ENCODE measurements at places on chromosomes 4 and X.

DNA sequence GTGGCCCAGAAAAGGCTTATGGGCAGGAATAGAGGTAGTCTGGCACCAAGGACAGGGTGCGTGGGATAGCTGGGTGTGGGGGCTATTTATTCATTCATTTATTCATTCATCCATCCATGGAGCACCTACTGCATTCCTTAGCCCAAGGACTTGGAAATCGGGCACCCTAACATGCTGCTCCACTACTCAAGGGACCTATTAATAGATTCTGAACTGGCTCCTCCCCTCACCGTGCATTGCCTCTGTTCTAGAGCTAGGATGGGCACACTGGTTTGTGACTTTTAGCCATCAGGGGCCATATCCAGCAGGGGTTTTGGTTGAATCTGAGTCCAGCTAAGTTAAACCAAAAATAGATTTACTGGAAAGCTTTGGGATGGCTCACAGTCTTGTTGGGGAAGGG lies 30.6 kb upstream of the PJA1 start:
- DNase-seq: no peak

DNA sequence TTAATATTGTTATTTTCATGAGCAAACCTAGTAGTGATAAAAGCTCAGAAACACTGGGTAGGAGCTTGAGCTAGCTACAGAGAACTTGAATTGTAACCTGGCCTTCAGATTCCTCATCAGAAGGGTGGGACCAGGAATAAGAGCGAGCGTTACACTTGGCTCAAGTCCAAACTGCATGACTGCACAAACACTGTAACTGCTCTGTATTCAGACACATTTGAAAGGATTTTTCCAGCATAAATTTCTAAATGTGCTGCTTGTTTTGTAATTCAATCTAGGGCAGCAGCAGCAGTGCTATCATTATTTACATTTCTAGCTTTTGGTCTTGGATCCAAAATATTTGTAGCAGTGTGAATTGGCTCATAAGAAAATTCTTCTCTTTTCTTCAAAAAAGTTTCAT lies 133.0 kb upstream of the TMLHE start:
- DNase-seq: no peak

DNA sequence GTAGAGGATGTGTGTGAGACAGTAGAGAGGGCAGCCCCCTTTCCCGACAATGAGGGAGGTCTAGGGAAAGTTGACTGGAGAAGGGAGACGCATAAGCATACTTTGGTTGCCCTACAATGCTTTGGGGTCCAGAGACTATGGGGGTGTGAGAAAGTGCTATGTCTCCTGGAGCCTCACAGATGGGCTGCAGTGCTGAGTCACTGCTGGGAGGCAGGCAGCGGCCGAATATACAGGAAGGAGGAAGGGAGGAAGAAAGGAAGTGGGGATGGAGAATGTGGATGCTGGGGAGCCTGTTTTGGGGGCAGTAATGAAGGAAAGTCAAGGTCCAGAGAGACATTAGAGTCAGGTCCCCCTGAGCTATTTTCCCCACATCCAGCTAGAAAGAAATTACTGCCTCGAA lies 12.7 kb downstream of the DRP2 start:
- no peak for DNase-seq

- DNase-seq: no peak
Observed at GRCh38 chr4:2756691-2757350, 685 bp upstream of the TNIP2 start.

DNA sequence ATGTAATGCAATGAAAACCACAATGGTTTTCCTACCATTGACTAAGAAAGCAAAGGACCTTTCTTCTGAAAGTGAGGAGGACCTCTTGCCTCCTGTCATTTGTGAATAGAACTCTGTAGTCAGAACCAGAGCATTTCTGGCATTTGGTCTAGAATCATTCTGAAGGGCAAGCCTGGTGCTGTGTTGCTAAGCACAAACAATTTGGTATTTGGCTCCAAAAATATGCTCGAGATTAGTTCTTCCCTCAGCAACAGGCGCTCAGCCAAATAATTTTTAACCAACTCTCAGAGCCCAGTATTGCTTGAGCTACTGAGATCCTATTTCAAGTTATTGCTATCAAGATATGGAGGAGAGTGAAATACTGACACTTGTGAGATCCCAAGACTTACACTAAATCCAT lies 71.0 kb downstream of the SNCA start:
- DNase-seq: no peak

GRCh38 chrX:133958997-133959688 lies 26.3 kb downstream of the GPC3 start:
- no peak for DNase-seq

GRCh38 chr4:95044324-95044837 lies 286.6 kb downstream of the BMPR1B start:
- DNase-seq: no peak

- DNase-seq: no peak
Observed at GRCh38 chrX:37599729-37600128, 28.3 kb downstream of the LANCL3 start.

- DNase-seq: no peak
Observed at GRCh38 chr4:57040510-57040909, 61.8 kb downstream of the POLR2B start.

- DNase-seq: no peak
Observed at GRCh38 chrX:133053861-133054598, 42.9 kb downstream of the USP26 start.

GRCh38 chrX:29797156-29797555 lies 418.2 kb upstream of the MAGEB2 start:
- no peak for DNase-seq

DNA sequence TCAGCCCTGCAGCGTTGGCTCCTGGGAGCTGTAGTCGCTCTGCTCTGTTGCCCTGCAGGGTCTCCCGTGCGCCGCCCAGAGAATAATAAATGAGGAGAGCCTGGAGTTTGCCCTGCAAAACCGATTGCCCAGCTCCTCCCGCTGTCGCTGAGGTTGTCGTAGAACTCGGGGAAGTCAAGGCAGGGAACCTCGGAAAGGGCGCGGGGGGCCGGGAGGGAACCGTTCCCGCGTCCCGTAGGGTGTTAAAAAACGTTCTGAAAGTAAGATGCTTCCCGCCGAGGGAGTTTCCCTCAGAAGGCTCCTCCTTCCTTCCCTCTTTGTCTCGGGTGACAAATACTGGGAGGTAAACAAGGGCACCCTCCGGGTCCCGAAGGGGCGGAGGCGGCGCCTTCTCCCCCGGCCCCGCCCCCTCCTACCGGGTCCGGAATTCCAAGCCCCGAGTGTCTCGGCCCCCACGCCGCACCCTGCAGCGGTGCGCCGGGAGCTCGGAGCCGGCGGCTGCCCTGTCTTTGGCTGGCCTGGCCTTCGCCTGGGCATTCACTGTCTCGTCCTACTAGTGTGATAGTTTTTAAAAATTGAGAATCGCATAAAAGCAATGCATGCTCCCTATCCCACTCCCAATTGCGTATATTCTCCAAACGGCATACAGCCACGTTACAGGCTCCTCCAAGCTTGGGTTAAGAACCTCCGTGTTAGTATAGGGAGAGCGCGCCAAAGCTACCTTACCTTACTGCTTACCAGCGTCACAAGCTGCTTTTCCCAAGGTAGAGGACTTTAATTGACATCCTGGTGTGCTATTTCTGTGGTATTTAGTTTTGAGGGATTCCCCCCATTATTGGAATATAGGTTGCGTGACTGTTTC lies 964 bp upstream of the HMGB2 start:
- peak; percentile 13 for DNase-seq

GRCh38 chr4:6281436-6282313 lies 12.0 kb downstream of the WFS1 start:
- DNase-seq: no peak

DNA sequence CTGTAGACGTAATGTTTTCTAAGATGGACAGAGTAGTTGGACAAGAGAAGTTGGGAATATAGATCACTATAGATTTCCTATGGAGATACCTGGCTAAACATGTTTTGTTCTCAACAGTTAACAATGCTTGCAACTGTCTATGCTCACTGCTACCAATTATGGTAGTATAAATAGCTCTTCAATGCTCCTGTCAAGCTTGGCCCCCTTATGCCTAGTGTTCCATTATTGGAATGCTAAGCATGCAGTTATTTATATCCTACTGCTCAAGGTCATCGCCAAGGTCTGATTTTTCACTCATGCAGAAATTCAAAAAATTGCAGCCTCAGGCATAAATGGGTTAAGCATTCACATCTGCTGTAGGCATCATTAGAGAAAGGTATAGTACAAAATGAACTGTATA lies 519.0 kb downstream of the IL15 start:
- no peak for DNase-seq

GRCh38 chr4:37632836-37633235 lies 53.3 kb downstream of the RELL1 start:
- no peak for DNase-seq

DNA sequence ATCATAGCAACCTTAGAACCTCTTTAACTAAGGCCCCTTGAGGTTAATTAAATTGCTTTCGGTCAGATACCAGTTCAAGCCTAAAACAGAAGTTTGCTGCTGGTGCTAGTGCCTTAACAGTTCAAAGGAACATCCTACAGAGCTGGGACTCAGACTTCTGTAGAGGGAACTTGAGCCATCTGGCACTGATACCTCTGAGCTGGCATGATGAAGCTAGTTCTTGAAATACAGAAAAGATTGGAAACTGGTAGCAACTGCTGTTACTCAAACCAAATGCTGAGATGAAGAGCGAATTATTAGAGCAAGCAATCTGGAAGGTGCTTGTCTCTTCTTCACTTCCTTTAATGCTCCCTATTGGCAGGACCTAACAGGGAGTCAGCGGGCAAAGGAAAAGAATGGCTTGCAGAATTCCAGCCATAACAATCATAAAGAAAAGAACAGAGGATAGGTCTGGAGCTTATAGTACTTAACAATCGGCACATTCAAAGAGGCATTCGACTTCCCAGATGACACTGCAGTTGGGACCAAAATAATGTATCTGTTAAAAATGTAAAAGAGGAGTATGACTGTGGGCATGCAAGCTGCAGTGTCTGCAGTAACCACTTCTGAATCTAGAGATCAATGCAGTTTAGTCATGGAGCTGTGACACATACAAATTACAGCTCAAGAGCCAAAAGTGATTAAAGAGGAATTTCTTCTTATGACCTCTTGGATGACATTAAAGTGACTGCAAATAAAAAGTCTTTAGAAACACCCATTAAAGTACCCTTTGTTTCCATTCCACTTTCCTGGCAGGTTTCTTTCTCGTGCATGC lies 298.9 kb downstream of the PDGFC start:
- no peak for DNase-seq

GRCh38 chr4:47145630-47146029 lies 114.3 kb downstream of the GABRB1 start:
- DNase-seq: no peak

GRCh38 chrX:153446636-153446936 lies 730 bp upstream of the TREX2 start:
- no peak for DNase-seq

DNA sequence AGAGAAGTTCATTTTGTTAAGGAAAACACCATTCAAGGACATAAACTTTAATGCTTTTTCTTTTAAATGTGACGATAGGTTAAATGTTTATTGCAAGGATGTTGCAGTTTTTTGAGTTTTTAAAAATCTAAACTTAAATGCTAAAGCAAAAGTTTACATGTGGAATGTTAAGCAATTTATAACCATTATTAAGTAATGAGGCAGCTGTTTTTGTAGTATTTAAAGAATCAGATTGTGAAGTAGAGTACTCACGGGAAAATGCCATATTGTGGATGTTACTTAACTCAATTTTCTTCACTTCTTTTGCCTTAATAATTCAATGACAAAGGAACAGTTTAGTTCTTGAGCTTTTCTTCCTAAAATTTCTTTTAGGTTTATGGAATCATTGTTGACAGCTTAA lies 43.5 kb downstream of the UBE2K start:
- no peak for DNase-seq

DNA sequence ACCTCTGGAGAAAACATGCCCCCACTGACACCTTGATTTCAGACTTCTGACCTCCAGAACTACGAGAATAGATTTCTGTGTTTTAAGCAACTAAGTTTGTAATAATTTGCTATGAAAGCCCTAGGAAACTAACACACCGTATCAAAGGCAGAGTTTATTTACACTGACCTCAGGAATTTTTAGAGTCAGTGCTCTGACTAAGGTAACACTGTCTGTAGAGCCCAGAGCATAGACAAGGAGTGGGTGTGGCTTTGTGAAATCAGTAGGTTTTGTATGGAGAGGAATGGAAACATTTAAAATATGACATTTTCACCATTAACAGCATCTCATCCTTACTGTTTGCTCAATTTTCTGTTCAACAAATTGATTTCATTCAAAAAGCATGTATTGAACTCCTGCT lies 764.4 kb upstream of the PCDH10 start:
- no peak for DNase-seq

DNA sequence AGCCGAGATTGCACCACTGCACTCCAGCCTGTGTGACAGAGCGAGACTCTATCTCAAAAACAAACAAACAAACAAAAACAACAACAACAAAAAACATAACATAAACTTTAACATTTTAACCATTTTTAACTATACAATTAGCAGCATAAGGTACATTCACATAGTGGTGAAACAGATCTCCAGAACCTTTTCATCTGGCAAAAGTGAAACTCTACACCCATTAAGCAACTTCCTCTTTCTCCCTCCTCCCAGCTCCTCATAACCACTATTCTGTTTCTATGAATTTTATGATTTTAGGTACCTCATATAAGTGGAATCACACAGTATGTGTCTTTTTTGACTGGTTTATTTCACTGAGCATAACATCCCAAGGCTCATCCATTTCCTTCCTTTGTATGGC lies 103.6 kb downstream of the FAM13A start:
- DNase-seq: no peak

DNA sequence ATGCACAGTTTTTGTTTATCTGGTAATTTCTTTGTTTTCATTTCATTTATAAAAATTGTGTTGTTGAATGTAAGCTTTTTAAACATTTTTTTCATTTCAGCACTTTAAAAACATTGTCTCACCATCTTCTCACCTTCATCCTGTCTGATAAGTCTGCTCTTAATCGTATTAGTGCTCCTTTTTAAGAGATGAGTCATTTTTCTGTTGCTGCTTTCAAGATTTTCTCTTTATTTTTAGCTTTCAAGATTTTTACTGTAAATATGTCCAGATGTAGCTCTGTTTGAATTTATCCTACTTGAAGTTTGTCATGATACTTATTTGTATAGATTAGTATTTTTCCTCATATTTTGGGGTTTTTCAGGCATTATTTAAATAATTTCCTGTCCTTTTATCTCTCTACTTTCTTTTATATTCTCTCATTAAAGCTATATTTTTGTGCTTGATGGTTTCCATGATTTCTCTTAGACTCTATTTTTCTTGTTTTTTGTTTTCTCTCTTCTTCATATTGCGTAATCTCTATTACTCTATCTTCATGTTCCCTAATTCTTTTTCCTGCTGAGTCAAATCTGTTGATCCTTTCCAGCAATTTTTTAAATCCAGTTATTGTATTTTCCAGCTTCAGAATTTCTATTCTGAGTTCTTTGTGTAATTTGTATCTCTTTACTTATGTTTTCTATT lies 1400.4 kb upstream of the PCDH7 start:
- DNase-seq: no peak

- no peak for DNase-seq
Observed at GRCh38 chr4:159110961-159111360, 8.1 kb downstream of the RAPGEF2 start.

DNA sequence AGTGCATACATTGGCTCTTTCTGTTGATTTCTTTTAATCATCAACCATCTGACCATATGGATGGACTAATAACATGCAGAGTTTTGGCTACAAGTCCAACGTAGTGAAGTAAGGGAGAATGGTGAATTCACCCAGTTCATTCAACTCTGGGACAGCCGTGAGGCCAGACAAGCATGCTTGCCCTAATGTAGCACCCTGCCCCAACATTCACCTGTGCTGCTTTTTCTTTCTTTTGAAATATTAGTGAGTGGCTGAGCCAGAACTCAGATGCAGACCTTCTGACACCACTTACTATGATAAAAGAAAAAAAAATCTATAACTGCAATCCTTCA lies 17.5 kb downstream of the ARSJ start:
- DNase-seq: no peak
